GM23338 (cell line): ENCODE measurements at places on chromosomes 7 and 10. TPM values are rescaled to one million over a fixed set of nuclear protein-coding genes. Genes with fewer than 3 reads are reported as not detected.

The INA gene
- 25.1 and 26.1 TPM in 2 replicates for total RNA-seq

The FOXI2 gene
- 1.1 and 1.3 TPM in 2 replicates for total RNA-seq

The MRLN gene
- not detected in 2 replicates for total RNA-seq

The HMX3 gene
- 0.23 and 0.35 TPM in 2 replicates for total RNA-seq

The SPDYE18 gene
- total RNA-seq = not detected in 2 replicates

The TMEM196 gene
- total RNA-seq = not detected in 2 replicates

The LRRTM3 gene
- total RNA-seq = 0.21 and 1.0 TPM in 2 replicates

The STMP1 gene
- 23.0 and 25.1 TPM in 2 replicates for total RNA-seq

The POLR1F gene
- total RNA-seq = 35.2 and 38.1 TPM in 2 replicates

The STAG3 gene
- total RNA-seq = 3.4 and 4.6 TPM in 2 replicates

The COL28A1 gene
- total RNA-seq = 0.27 and 0.31 TPM in 2 replicates

The ARMC10 gene
- total RNA-seq = 48.2 and 50.3 TPM in 2 replicates

The TUBB8 gene
- 1.1 and 1.4 TPM in 2 replicates for total RNA-seq

The INMT gene
- 0.19 and 1.1 TPM in 2 replicates for total RNA-seq

The OR2A12 gene
- not detected in 2 replicates for total RNA-seq

The POLR2J gene
- 32.2 and 39.0 TPM in 2 replicates for total RNA-seq

The CFAP46 gene
- total RNA-seq = 2.8 and 3.1 TPM in 2 replicates

The CYP2C8 gene
- 2.1 and 4.1 TPM in 2 replicates for total RNA-seq

The GPR26 gene
- total RNA-seq = 0.04 and 0.07 TPM in 2 replicates

The FEZF1 gene
- total RNA-seq = 1.7 and 2.3 TPM in 2 replicates

The CEP55 gene
- 15.0 and 22.4 TPM in 2 replicates for total RNA-seq

The TAS2R5 gene
- 5.1 and 5.8 TPM in 2 replicates for total RNA-seq

The SMKR1 gene
- total RNA-seq = 0.70 TPM in 1 of 2 replicates, not detected in the other

The GHRHR gene
- not detected in 2 replicates for total RNA-seq

The KCND2 gene
- total RNA-seq = 15.6 and 17.7 TPM in 2 replicates

The SEMA3C gene
- total RNA-seq = 3.1 and 3.5 TPM in 2 replicates

The TAS2R4 gene
- total RNA-seq = 3.3 and 4.2 TPM in 2 replicates
